ENCODE measurements at places on chromosomes 5 and 9. TPM values are rescaled to one million over a fixed set of nuclear protein-coding genes. Genes with fewer than 3 reads are reported as not detected.

PRUNE2 gene
- 0.41 TPM for total RNA-seq

TMEM8B gene
- 11.5 TPM for total RNA-seq

ABLIM3 gene
- 35.2 TPM for total RNA-seq

C5 gene
- 0.89 TPM for total RNA-seq

DOCK8 gene
- total RNA-seq: 3.8 TPM

SMIM32 gene
- not detected for total RNA-seq

FAM200C gene
- total RNA-seq: 2.8 TPM

FAXDC2 gene
- 0.62 TPM for total RNA-seq
